ENCODE measurements at places on chromosomes 4 and X.

DNA sequence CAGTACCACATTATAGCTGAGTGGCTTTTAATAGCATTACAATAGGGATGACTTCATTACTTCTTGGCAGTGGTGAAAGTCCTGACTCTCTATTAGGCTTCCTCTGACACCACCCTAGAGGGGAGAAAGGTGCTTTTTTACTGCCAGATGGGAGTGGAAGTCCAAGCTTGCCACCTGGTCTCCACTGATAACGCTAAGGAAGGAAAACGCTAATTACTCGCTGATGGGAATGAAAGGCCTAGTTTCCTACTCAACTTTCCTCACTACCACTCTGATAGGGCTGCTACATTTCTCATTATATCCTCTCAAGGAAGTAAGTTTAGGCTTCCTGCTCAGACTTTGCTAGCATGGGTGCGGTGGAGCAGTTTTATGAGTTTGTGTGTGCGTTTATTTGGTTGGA is 62.3 kb upstream of the PAGE3 start:
- no peak for DNase-seq

- no peak for DNase-seq
Observed at GRCh38 chr4:158065176-158065575, 107.6 kb downstream of the GASK1B start.

- DNase-seq, result no peak
Observed at GRCh38 chr4:89100853-89101252, 10.5 kb upstream of the TIGD2 start.

DNA sequence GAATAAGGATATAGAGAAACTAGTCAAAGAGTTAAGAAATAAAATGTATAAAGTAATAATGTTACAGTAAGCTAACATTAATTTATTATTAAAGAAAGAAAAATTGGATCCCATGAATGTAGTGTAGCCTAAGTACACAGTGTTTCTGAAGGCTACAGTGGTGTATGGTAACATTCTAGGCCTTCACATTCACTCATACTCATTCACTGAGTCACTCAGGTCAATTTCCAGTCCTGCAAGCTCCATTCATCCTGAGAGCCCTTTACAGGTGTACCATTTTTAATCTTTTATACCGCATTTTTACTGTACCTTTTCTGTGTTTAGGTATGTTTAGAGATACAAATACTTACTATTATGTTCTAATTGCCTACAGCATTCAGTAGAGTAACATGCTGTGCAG is 120.6 kb upstream of the AGA start:
- DNase-seq, result no peak

GRCh38 chrX:154602766-154603437 is 16.2 kb downstream of the CTAG1B start:
- no peak for DNase-seq

GRCh38 chr4:152810715-152811287 is 31.0 kb downstream of the ARFIP1 start:
- DNase-seq, result no peak
